CD4-positive, alpha-beta T cell treated with Interferon gamma for 1 hour (primary cell): ENCODE measurements at places on chromosomes 3 and 15.

GRCh38 chr3:100993309-100993708 lies at the start of gene ABI3BP:
Gene ABI3BP (minus strand): TSS chr3:100993421. CDS start chr3:100993384, 37 bp downstream.
- no peak for DNase-seq

GRCh38 chr15:90234096-90234988 lies at the start of gene GDPGP1:
Gene GDPGP1 (plus strand): TSS chr15:90234209. CDS start chr15:90240909, 6,700 bp downstream.
- DNase-seq: no peak

DNA sequence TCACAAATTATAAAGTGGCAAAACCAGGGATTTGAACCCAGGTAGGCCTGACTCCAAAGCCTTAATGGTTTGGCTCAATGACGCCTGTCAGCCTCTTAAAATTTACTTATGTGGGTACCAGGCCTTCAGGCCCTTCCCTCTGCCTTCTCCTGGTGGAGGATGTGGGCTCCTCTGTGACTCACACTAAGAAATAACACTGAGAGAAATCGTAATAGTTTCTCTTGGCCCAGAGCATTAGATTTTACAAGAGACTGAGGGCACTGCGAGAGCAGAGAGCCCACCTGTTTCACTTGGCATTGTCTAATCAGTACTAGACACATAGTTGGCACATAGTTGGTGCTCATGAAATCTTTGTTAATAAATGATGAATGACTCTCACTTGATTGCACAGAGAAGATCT lies 505.2 kb downstream of the SHQ1 start:
- DNase-seq: no peak

- no peak for DNase-seq
Observed at GRCh38 chr3:40851836-40852235, 327.1 kb downstream of the ZNF621 start.

- DNase-seq: no peak
Observed at GRCh38 chr15:58179206-58179605, 41.0 kb downstream of the AQP9 start.

GRCh38 chr3:33957176-33957575 lies 158.7 kb downstream of the PDCD6IP start:
- no peak for DNase-seq

- DNase-seq: no peak
Observed at GRCh38 chr3:187498211-187498724, 130.1 kb downstream of the RTP4 start.

DNA sequence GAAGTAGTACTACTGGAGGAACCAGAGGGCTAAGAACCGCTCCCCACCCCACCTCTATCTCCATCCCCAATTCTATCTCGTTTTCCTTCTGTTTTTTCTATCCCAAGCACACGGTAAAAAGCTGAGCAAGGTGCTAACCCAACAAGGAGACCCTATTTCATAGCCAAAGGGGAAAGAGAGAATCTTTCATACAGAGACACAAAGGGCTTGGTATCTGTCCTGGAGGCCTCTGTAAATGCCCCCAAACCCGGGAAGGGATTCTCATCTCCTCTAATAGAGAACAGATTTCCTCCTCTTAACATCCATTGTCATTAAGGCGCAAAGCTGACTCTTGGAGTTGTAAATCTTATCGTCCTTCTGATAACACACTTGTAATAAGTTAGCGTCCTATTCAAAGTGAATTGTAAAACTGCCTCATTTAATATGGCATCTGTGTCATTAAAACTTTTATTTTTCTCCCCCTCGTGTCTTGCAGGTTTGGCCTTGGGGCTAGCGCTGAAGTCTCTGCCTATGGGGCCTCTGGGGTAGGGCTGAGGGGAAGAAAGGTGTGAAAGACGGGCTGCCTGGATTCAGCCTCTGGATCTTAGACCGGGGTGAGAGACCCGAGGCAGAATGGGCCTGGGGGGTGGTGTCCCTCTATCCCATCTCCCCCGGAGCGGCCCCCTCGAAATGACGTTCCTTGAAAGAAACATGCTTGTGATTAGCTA lies 12.1 kb downstream of the NR2F2 start:
- DNase-seq: no peak

DNA sequence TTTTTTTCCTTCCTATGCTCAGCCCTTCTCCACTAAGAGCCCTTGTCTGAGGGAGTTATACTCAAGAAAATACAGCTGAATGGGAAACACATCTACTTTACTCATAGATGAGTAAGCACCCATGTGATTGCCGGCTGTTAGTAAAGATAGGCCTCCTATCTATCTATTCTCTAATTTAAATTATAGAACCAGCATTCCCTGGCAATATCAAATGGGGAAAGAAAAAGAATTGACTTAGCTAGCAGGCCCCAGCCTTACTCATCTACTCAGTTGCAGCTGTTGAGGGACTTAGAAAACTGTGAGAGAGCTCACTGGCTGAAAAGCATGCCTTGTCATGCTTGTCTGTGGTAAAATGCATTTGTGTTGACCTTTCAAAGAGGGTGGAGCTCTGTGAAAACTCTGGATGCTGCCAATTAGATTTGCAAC lies 116.9 kb upstream of the LRRFIP2 start:
- no peak for DNase-seq

GRCh38 chr15:78950343-78950742 lies 5.5 kb upstream of the CTSH start:
- no peak for DNase-seq

DNA sequence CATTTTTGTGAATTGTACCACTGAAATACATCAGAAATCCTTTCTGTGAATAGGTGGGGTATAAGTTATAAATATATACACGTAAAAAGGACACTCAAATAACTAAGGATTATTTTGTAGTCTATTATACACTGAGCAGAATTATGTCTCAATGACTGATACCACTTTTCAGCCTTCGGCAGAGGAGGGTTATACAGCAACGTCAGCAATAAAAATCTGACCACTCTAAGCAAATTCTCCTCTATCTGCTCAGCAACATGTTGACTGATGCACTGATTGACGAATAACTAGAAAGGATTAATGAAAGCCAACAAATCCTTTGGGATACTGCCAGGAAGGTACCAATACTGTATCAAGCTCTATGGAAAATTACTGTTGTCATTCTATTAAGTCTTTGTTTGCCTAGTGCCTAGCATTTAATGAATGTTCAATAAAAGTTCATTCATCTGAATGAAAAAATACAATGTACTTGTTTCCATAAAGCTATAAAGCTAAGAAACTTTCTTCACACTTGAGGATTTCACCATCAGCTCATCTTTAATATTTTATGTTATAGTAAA lies 5.2 kb downstream of the ARPP19 start:
- DNase-seq: no peak

- no peak for DNase-seq
Observed at GRCh38 chr15:80483725-80484161, 79.6 kb downstream of the ARNT2 start.

DNA sequence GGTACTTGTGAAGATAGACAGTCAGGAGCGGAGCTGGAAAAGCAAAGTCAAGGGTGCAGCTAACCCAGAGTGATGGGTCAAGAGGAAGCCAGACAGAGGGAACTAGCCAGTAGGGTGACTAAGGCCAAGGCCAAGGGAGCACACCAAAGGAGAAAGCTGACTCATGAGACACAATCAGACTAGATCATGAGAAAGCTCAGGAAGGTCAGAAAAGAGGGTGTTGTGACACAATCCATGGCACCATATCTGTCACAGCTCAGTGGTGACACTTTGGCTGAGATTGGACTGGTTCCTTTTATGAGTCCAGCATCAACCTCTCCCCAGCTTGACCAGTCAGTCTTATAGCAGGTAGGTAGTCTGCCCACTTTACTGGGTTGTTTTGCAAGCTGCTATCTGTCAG lies 22.2 kb downstream of the P2RY1 start:
- peak; percentile 39 for DNase-seq

DNA sequence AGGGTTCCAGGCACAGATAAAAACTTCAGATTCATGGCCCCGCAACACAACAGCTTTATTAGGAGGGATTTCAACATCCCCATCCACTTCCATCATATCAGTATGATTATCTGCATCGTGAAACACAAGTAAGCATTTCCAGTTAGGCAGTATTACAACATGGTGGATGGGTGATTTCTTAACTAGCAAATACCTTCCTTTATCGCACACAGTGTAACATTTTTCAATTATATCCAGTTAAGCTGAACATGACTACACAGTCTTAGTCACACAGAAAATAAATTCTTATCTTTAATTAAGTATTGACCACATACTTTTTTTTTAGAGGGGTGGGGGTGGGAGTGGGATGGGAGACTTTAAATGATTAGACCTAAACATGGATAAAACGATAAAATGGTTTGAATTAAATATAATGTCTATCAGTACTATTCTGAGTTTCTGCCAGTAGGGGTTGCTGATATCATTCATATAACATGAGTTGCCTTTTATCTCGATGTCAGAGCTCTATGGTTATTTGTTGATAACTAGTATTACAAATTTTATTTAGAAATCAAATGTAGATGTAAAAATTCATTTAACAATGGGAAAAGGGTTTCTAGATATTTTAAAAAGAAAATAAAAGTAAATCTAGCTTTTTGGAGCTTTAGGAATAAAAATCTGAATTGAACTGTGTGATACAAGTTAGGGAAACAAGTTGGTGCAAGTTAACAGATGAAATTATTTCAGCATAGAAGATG lies 146.6 kb downstream of the TBL1XR1 start:
- DNase-seq: no peak

DNA sequence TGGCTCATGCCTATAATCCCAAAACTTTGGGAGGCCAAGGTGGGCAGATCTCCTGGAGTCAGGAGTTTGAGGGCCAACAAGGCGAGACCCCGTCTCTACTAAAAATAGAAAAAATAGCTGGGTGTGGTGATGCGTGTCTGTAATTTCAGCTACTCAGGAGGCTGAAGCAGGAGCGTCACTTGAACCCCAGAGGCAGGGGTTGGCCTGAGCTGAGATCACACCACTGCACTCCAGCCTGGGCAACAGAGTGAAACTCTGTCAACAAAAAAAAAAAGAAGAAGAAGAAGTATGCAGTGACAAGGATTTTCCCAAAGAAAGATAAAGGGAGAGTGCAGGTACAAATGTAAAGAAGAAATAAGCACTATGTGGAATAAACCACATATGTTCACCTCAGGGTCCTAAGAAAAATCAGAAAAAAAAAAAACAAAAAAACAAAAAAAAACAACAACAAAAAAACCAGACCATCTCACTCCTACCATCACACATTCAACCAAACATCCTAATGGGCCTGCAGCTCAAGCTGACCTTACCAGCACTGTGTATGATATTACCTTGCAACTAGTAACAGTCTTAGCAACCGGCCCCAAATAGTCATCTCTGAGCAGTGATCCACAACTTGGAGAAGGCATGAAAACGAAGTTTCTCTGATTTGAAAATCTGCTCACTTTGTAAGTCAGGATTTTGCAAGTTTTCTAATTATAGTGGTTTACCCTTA lies 296.7 kb upstream of the PROK2 start:
- no peak for DNase-seq

DNA sequence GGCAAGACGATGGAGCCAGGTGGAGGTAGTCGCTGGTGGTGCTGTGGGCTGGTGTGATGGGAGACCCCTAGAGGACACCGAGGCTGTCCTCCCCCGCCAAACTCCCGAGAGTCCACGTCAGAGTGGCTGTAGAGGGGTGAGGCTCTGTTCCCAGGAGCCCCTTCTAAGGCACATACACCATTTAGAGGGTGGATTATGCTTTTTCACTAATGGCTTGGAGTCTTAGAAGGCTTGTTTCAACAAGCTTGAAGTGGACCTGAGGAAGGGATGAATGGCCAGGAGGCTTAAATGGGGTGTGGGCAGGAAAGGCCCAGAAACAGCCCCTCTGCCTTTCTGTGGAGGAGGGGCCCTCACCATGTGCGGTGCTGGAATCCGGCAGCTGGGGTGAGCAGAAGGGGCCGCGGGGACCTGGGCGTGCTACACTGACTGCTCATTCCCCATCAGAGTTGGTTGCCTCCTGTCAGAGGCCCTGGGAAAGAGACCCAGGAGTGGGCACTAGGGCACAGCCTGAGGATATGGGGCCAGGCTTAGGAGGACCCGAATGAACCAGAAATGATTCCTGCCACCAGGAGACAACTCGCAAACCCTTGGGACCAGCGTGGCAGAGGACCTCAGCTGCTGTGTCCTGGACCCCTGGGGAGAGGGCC lies 66.2 kb downstream of the FEM1B start:
- DNase-seq: no peak

GRCh38 chr15:49712846-49713450 lies 92.1 kb downstream of the DTWD1 start:
- DNase-seq: no peak

DNA sequence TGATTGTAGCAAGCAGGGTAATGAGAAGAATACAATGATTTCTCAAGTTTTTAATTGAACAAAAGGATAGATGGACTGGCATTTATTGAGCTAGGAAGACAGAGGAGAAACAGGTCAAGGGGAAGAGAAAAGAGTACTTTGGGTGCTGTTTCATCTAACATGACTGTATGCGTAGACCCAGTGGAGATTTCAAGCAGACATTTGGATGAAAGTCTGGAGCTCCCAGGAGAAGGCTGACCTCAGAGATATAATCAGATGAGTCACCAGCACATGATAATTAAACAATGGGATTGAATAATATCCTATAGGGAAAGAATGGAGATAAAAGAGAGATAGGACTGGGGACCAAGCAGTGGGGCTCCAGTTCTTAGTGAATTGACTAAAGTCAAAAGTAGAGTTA lies 194.9 kb downstream of the ARRDC4 start:
- no peak for DNase-seq
